Naive thymus-derived CD8-positive, alpha-beta T cell (primary cell): ENCODE measurements at places on chromosomes 11 and 22. TPM values are rescaled to one million over a fixed set of nuclear protein-coding genes. Genes with fewer than 3 reads are reported as not detected.

GRCh38 chr11:12118949-12119348 is 8.6 kb downstream of the MICAL2 start:
- peaks cover 9% of the 10 kb centered on the region for H3K27me3 ChIP-seq
- no peaks in the 10 kb centered on the region for H3K36me3 ChIP-seq
- H3K4me1 ChIP-seq, result peaks cover 9% of the 10 kb centered on the region
- no peak overlapping the region for H3K4me3 ChIP-seq
- no peak for DNase-seq

DNA sequence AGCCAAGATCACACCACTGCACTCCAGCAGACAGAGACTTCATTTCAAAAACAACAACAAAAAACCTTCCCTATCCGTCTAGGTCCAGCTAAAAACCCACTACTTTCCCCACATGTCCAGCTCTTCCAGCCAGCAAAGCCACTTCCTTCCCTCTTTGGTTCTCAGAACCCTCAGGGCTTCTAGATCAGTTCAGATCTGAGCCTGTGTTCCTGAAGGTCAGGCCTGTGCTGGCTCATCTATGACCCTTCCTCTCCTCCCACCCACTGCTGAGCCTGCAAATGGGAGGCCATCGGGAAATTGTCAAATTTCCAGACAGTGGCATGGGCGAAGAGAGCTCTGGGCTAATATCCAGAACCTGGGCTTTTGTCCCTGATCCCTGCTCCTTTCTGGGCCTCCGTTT is 37.8 kb downstream of the SLCO2B1 start:
- H3K27me3 ChIP-seq, result peaks cover 1% of the 10 kb centered on the region
- H3K4me1 ChIP-seq, result no peaks in the 10 kb centered on the region
- no peak overlapping the region for H3K27ac ChIP-seq
- H3K36me3 ChIP-seq, result no peaks in the 10 kb centered on the region

DNA sequence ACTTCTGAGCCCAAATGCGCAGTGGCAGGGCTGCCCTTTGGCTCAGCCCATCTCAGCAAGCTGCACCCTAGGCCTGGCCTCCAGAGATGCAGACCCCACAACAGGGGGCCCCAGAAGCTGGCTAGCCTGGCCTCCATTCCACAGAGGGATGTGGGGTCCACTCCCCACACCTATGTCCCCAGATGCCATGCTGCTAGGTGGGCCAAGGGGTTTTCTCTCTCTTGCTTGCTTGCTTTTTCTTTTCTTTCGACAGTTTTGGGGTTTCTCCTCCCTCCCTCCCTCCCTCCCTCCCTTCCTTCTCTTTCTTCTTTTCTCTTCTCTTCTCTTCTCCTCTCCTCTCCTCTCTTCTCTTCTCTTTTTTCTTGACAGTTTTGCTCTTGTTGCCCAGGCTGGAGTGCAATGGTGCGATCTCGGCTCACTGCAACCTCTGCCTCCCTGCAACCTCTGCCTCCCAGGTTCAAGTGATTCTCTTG is 9.6 kb downstream of the SCARF2 start:
- no peak overlapping the region for H3K4me3 ChIP-seq
- no peak for DNase-seq
- no peak overlapping the region for H3K27ac ChIP-seq
- peaks cover 17% of the 10 kb centered on the region for H3K27me3 ChIP-seq

GLB1L3 gene
- 1.2 TPM for total RNA-seq

DNA sequence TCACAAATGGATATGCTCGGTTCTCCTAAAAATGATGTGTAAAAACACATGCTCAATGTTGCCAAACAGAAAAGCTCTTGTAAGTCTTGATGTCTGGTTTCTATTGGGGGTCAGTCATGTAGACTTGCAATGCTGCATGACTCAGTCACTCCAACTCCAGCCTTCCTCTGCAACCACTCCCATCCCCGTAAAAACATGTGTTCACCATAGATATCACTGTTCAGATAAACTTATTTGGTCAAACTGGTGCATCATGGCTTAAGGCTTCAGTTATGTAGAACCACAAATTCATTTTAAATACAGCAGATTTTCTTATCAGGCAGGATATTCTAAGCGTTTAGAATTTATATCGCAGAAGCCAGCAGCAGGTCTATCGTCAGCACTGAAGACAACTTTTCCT is 298.4 kb upstream of the LUZP2 start:
- H3K27me3 ChIP-seq, result no peaks in the 10 kb centered on the region
- no peak overlapping the region for H3K4me3 ChIP-seq
- H3K4me1 ChIP-seq, result no peaks in the 10 kb centered on the region
- H3K27ac ChIP-seq, result no peak overlapping the region
- no peaks in the 10 kb centered on the region for H3K36me3 ChIP-seq
- DNase-seq, result no peak

DNA sequence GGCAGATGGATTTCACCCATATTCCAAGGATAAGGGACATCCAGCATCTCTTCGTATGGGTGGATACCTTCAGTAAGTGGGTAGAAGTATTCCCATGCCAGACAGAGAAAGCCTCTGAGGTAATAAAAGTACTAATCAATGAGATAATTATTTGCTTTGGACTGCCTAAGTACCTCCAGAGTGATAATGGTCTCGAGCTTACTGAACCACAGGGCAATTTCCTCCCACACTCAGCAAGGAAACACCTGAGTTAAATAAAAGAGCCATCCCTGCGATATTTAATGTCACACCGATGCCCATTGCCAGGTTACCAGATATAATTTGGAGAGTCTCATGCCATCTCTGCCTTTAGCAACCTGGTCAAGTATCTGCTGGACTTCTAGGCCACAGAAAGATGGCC is 70.6 kb upstream of the MPEG1 start:
- peak overlapping the region; percentile 36 for H3K27ac ChIP-seq
- no peaks in the 10 kb centered on the region for H3K36me3 ChIP-seq
- no peak for DNase-seq

TEX12 gene
- not detected for total RNA-seq

DNA sequence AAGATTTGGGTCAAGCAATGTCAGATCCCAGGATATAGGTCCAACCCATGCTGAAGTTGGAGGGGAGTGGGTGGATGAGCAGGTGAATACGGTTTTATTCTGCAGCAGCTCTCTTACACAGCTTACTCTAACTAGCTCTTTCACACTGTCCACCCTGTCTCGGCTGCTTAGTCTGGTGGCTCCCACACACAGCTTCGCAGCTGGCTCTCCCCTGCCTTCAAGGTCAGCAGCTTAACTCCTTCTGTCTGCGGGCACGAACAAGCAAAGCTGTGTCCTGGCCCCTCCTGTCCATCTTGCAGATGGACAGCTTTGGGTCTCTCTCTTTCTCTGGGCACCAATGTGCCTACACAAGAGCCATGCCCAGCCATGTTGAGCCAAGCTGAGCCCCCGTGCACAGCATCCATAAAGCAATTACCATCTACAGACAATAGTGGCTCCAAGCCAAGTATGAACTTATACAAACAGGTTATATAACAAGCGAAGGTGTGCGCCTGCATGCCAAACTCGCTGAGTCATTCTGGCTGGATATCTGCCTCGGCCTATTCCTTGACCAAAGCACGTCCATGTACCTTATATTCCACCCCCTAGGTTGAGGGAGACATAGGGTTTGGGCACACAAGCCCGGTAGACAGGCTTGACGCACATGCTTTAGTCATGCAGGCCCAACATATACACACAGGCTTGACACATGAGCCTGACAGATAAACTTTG is 1307.8 kb upstream of the RAG2 start:
- H3K4me3 ChIP-seq, result no peak overlapping the region
- no peak overlapping the region for H3K27ac ChIP-seq
- H3K36me3 ChIP-seq, result no peaks in the 10 kb centered on the region
- DNase-seq, result no peak
- no peaks in the 10 kb centered on the region for H3K4me1 ChIP-seq

GRCh38 chr22:37222440-37222971 is 10.2 kb upstream of the SSTR3 start:
- H3K27ac ChIP-seq, result peak overlapping the region; percentile 86
- H3K4me3 ChIP-seq, result peak overlapping the region; percentile 80
- H3K4me1 ChIP-seq, result peaks cover 91% of the 10 kb centered on the region
- DNase-seq, result peak; percentile 77
- H3K27me3 ChIP-seq, result no peaks in the 10 kb centered on the region
- H3K36me3 ChIP-seq, result peaks cover 29% of the 10 kb centered on the region

DNA sequence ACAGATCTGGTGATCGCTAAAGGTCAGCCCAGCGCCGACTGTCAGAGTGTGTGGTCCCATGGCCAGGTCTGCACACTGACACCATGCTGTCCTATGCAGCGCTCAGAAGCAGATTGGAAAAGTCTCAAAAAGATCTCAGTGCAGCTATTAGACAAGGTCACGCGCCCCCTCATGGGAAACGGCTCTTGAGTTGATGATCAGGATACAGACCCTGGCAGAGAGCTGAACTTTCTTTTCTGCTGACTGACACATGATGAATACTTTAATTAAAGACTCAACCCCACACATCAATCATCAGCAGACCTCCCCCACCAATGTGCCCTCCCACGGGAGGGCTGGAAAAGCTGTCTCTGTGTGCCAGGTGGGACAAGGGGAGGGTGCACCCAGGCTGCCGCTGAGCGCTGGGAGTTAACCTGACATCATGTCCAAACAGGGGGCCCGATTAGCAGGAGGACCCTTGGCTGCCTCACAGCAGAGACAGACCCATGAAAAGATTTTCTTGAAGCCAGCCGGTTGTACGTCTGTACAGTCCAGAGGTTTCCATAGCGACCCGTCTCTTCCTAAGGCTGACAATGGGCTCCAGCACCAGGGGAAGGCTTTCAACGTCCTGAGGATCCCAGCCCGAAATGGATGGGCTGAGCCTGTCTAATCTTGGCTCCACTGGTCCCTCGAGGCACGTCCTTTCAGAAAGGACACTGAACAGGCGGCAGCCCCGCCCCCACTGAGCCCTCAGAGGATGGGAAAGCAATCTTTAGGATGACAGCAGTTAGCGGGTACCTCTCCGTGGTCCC is 26.9 kb downstream of the RASD2 start:
- H3K4me3 ChIP-seq, result no peak overlapping the region
- peaks cover 10% of the 10 kb centered on the region for H3K27me3 ChIP-seq
- DNase-seq, result no peak
- no peak overlapping the region for H3K27ac ChIP-seq
- no peaks in the 10 kb centered on the region for H3K4me1 ChIP-seq

DNA sequence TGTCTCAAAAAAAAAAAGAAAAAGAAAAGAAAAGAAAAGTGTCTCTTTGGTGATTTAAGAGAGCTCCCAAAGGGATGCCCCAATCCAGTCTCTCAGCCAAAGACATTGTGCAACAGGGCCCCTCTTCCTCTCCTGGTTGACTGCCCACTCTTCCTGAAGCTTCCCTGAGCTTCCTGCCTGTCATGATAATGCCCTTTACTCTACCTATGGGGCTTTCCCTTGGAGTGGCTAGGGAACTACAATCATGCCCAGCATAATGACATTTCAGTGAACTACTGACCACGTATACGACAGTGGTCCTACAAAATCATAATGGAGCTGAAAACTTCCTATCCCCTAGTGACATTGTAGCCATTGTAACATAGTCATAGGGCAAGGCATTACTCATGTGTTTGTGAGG is 118.0 kb downstream of the RASSF10 start:
- peaks cover 12% of the 10 kb centered on the region for H3K27me3 ChIP-seq
- H3K27ac ChIP-seq, result no peak overlapping the region
- H3K4me1 ChIP-seq, result no peaks in the 10 kb centered on the region
- no peak for DNase-seq

LRRC55 gene
- not detected for total RNA-seq

- peaks cover 3% of the 10 kb centered on the region for H3K27me3 ChIP-seq
- DNase-seq, result no peak
- no peak overlapping the region for H3K27ac ChIP-seq
Observed at GRCh38 chr22:37797874-37798500, 9.7 kb upstream of the GCAT start.

GRCh38 chr11:118604566-118604965 is 2.8 kb upstream of the PHLDB1 start:
- H3K4me3 ChIP-seq, result no peak overlapping the region
- DNase-seq, result no peak
- H3K4me1 ChIP-seq, result peaks cover 18% of the 10 kb centered on the region
- no peaks in the 10 kb centered on the region for H3K27me3 ChIP-seq
- peak overlapping the region; percentile 33 for H3K27ac ChIP-seq
- H3K36me3 ChIP-seq, result no peaks in the 10 kb centered on the region

DNA sequence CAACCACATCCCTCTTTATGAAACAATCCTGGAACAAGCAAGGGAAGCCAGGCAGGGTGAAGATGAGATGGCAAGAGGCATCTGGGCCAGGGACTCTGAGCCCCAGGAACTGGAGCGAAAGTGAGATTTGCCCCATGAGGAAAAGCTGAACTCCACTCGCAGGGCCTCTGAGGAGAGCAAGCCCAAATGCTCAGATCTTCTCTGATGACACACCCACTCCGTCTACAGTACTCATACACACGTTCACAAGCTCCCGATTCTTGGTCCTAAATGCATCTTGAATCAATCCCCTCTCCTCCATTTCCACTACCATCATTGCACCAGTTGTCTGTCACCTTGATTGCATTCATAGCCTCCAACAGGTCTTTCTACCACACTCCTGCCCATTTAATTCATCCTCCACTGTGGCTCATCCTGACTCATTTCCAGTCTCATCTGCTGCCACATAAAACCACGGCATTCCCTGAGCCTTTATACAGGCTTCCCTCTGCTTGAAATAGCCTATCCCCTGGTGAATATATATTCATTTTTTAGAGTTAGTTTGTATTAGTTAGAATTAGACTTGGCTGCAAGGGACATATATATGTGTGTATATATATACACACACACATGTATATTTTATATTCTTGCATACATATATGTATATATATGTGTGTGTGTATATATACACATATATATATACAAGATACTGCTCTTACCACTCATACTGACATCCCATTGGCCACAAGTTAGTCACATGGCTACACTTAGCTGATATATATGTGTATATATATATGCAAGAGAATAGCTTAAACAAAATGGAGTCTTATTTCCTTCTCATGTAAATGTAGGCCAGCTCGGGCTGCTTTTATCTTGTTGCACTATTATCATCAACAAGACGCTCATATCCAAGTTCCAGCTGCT is 1.4 kb upstream of the APOA5 start:
- no peak for DNase-seq
- no peak overlapping the region for H3K4me3 ChIP-seq
- H3K36me3 ChIP-seq, result no peaks in the 10 kb centered on the region
- peaks cover 11% of the 10 kb centered on the region for H3K4me1 ChIP-seq

- peak overlapping the region; percentile 50 for H3K27ac ChIP-seq
- no peaks in the 10 kb centered on the region for H3K4me1 ChIP-seq
- H3K27me3 ChIP-seq, result peaks cover 9% of the 10 kb centered on the region
- H3K4me3 ChIP-seq, result no peak overlapping the region
- no peak for DNase-seq
Observed at GRCh38 chr11:12456651-12457579, 79.5 kb downstream of the PARVA start.

C22orf31 gene
- total RNA-seq, result not detected

SPATA19 gene
- not detected for total RNA-seq
